Osteocyte (in vitro differentiated cells): ENCODE measurements at places on chromosomes 7 and 10.

- no peak for DNase-seq
Observed at GRCh38 chr10:29248158-29248557, 40.7 kb upstream of the LYZL1 start.

DNA sequence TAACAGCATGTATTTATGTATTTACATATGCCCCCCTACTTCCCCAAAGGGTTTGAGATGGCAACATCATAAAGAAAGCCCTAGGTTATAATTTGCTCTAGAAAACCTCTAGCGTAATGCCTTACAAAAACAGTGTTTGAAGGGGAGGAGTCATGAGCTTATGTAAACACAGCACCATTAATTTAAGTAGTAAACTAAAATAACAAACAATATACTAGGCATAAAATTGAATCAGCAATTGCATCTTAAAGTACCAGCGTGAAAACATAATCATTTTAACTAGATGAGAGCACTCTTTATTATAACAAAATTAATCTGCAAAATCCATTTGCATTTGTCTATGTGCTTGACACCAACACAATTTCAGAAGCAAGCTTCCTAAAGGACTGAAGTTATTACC lies 507.2 kb upstream of the NRP1 start:
- no peak for DNase-seq

- no peak for DNase-seq
Observed at GRCh38 chr10:117972168-117972837, 74.4 kb downstream of the RAB11FIP2 start.

DNA sequence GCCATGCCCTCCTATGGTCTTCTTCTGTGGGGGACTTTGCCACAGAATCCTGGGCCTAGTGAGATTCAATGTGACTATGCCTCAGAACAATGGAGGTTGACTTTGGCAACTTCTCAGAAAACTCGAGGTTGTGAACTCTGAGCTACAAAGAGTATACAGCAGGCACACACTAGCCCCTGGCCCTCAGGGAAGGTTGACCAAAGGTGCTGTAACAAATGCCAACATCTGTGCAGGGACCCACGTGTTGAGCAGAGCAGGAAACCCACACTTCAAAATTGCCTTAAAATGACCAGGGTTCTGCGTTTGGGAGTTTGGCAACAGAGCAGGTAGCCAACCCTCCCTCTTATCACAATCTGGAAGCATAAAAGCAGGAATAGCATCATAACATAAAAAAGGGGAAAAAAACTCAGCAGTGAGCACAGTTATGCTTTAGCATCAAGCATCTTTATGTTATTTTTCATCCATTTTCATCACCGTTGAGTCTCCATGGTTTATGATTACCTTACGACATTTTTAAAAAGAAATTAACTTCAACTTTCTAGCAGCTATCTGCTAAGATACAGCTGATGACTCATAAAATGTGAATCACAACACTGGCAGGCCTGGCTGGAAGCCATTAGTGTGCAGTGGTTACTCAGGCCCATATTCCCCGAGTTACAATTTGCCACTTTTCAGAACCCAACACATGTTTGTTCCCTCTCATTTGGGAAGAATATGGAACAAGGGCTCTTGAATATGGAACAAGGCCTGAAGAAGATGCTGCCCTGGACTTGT lies 11.1 kb downstream of the PRLHR start:
- peak; percentile 21 for DNase-seq

GRCh38 chr10:84540617-84541288 lies 212.4 kb downstream of the CCSER2 start:
- DNase-seq: peak; percentile 92

GRCh38 chr10:123259791-123260190 lies 105.6 kb downstream of the BUB3 start:
- no peak for DNase-seq

GRCh38 chr7:8134089-8134733 lies 127.8 kb downstream of the ICA1 start:
- DNase-seq: no peak

GRCh38 chr7:92464515-92464914 lies 13.2 kb downstream of the ERVW-1 start:
- no peak for DNase-seq
